B cell (primary cell): ENCODE measurements at places on chromosomes 7 and 10. TPM values are rescaled to one million over a fixed set of nuclear protein-coding genes. Genes with fewer than 3 reads are reported as not detected.

DNA sequence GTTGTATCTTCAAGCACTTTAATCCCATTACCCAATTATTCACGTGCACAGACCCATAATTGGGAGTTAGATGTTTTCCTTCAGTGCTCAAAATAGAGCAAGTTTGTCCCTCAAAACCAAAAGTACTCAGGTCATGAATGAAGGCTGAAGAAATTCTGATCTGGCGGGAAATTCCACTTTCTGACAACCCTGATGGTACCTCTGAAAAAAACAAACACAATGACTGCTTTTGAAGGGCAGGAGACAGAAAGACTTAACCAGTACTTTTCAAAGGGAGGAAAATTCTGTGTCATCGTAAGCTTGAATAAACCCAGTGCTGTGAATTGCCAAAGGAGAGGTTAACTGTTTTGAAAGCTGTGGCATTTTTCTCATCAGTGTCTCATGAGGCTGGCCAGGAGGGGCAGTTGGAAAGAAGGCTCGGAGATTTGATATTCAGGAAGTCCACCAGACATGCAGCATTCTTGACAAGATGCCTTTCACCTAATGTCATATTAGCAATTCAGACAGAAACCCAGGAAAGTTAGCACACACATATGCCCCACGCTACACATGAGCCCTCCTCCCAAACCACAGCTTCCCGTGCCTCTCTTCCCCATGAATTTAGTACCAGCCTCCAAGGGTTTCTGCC, 347.0 kb downstream of the KCNMA1 start:
- DNase-seq, result no peak
- H3K36me3 ChIP-seq, result no peaks in the 10 kb centered on the region
- peaks cover 3% of the 10 kb centered on the region for H3K27me3 ChIP-seq
- no peak overlapping the region for H3K27ac ChIP-seq
- no peak overlapping the region for H3K4me3 ChIP-seq

DNA sequence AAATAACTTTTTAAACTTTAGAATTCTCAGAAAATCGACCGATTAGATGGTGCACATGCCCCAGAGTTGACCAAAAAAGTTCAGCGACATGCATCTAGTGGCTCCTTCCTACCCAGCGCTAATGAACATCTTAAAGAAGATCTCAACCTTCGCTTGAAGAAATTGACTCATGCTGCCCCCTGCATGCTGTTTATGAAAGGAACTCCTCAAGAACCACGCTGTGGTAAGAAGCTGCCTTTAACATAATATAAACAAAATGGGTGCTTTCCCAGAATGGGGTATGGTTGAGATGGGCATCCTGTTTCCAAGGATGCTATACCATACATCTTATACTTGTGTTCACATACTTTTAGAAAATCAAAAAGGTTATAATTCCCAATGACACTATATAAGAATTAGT, 24.6 kb downstream of the GLRX3 start:
- no peaks in the 10 kb centered on the region for H3K27me3 ChIP-seq
- no peaks in the 10 kb centered on the region for H3K4me1 ChIP-seq
- H3K27ac ChIP-seq, result no peak overlapping the region
- no peak for DNase-seq
- peaks cover 6% of the 10 kb centered on the region for H3K36me3 ChIP-seq

- no peaks in the 10 kb centered on the region for H3K27me3 ChIP-seq
- no peaks in the 10 kb centered on the region for H3K4me1 ChIP-seq
- no peak overlapping the region for H3K4me3 ChIP-seq
- DNase-seq, result no peak
These were observed 114.2 kb downstream of the DYNC1I1 start for GRCh38 chr7:95886501-95887090.

GRCh38 chr7:74012842-74013249, 15.1 kb upstream of the ELN start:
- H3K4me1 ChIP-seq, result no peaks in the 10 kb centered on the region
- H3K36me3 ChIP-seq, result no peaks in the 10 kb centered on the region
- H3K27me3 ChIP-seq, result no peaks in the 10 kb centered on the region
- H3K27ac ChIP-seq, result no peak overlapping the region

GRCh38 chr7:83629117-83629880, 19.6 kb downstream of the SEMA3E start:
- no peaks in the 10 kb centered on the region for H3K4me1 ChIP-seq
- no peaks in the 10 kb centered on the region for H3K36me3 ChIP-seq
- DNase-seq, result no peak
- H3K27ac ChIP-seq, result no peak overlapping the region

DNA sequence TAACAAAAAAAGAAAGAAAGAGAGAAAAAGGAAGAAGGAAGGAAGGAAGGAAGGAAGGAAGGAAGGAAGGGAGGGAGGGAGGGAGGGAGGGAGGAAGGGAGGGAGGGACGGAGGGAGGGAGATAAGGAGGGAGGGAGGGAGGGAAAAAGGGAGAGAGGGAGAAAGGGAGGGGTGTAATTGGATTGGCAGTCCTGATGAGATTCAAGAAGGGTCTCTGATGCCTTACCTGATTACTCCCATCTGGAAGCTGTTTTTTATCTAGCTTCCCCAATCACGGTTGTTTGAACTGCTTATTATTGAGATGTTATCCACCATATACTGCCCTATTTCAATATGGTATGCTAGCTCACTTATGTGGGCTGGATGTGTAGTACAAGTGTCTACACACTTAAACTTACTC, 27.3 kb downstream of the GNG11 start:
- no peaks in the 10 kb centered on the region for H3K36me3 ChIP-seq
- no peaks in the 10 kb centered on the region for H3K4me1 ChIP-seq
- no peak overlapping the region for H3K4me3 ChIP-seq
- H3K27me3 ChIP-seq, result no peaks in the 10 kb centered on the region
- H3K27ac ChIP-seq, result no peak overlapping the region

DNA sequence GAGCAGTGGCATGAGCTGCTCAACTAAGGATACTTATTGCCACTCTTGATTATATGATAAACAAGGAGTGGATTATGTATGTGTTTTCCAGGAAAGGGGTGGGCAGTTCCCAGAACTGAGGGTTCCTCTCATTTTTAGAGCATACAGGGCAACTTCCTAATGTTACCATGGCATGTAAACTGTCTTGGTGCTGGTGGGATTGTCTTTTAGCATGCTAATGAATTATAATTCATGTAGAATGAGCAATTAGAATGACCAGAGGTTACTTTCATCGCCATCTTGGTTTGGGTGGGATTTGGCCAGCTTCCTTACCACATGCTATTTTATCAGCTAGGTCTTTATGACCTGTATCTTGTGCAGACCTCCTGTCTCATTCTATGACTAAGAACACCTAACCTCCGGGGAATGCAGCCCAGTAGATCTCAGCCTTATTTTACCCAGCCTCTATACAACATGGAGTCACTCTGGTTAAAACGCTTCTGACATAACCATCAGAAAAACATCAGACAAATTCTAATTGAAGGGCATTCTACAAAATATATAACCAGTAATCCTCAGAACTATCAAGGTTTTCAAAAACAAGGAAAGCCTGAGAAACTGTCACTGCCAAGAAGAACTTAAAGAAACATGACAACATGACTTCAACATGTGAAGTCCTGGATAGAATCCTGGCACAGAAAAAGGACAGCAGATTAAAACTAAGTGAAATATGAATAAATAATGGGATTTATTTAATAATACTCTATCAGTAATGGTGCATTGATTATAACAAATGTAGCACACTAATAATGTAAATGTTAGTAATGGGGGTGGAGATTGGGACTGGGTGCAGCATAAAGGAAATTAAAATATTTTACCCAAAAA, 365.0 kb downstream of the SEMA3D start:
- no peak for DNase-seq
- no peak overlapping the region for H3K4me3 ChIP-seq
- H3K27me3 ChIP-seq, result no peaks in the 10 kb centered on the region
- no peaks in the 10 kb centered on the region for H3K4me1 ChIP-seq

- no peaks in the 10 kb centered on the region for H3K27me3 ChIP-seq
- H3K36me3 ChIP-seq, result no peaks in the 10 kb centered on the region
- no peak for DNase-seq
- no peak overlapping the region for H3K27ac ChIP-seq
- H3K4me3 ChIP-seq, result no peak overlapping the region
- H3K4me1 ChIP-seq, result no peaks in the 10 kb centered on the region
These were observed 7.4 kb upstream of the GNA12 start for GRCh38 chr7:2851497-2851896.

GRCh38 chr7:50068026-50068425, 25.0 kb downstream of the ZPBP start:
- no peaks in the 10 kb centered on the region for H3K36me3 ChIP-seq
- peaks cover 20% of the 10 kb centered on the region for H3K4me1 ChIP-seq
- peak overlapping the region; percentile 76 for H3K27ac ChIP-seq
- H3K4me3 ChIP-seq, result peak overlapping the region; percentile 80
- peak; percentile 36 for DNase-seq

- H3K4me1 ChIP-seq, result no peaks in the 10 kb centered on the region
- H3K27ac ChIP-seq, result no peak overlapping the region
- DNase-seq, result no peak
- no peaks in the 10 kb centered on the region for H3K27me3 ChIP-seq
These were observed 157.4 kb downstream of the SKIDA1 start for GRCh38 chr10:21368022-21368582.

DNA sequence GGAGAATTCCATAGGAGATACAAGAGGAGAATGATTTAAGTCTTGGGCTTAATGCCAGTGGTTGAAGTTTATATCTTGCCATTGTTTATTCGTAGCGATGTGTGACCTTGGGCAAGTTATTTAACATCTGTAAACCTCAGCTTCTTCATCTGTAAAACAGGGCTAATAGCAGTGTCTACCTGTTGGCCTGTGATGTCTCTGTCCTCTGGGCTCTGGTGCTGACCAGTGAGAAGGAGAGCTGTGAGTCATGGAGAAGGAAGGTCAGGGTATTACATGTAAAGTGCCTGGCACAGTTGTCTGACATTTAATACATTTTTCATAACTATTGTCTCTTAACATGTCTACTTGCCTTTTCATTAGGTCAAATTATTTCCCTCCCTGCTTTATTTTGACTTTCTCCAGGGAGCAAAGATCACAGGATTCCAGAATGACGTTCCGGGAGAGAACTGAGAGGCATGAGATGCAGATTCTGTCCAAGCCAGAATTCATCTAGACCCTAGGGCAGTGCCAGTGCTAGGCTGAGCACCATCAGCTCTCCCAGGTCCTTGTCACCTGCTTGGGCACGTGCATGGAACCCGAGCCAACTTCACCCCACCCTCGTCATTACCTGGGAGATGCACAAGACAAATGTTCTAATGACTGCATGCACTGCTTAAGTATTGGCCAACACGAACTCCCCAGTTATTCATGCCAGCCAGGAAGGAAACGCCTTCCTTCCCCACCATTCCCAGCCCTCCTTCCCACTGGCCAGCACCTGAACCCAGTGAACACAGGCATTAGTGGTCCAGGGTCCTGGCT, 187.9 kb downstream of the DPY19L1 start:
- no peak overlapping the region for H3K27ac ChIP-seq
- DNase-seq, result no peak
- H3K36me3 ChIP-seq, result no peaks in the 10 kb centered on the region
- no peaks in the 10 kb centered on the region for H3K27me3 ChIP-seq
- H3K4me1 ChIP-seq, result no peaks in the 10 kb centered on the region

DNA sequence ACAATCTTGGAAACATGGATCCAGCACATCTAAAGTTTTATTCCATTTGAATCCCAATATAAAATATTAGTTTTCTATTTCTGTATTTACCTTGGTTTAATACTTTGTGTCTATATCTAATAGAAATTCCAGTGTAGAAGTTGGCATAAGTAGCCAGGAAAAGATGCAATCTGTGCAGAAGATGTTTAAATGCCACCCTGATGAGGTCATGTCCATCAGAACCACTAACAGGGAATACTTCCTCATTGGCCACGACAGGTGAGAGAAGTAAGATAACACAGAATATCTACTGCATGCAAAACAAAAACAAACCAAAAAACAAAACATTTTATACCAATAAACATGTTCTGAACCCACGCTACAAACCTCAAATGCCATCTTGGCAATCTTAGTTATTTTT, 15.7 kb downstream of the PLEKHS1 start:
- H3K27ac ChIP-seq, result no peak overlapping the region
- no peaks in the 10 kb centered on the region for H3K36me3 ChIP-seq
- DNase-seq, result no peak
- H3K4me1 ChIP-seq, result no peaks in the 10 kb centered on the region

- H3K4me3 ChIP-seq, result no peak overlapping the region
- no peaks in the 10 kb centered on the region for H3K4me1 ChIP-seq
- no peaks in the 10 kb centered on the region for H3K36me3 ChIP-seq
- DNase-seq, result no peak
- H3K27me3 ChIP-seq, result no peaks in the 10 kb centered on the region
These were observed 11.7 kb downstream of the TLL2 start for GRCh38 chr10:96501985-96502384.

- no peak overlapping the region for H3K4me3 ChIP-seq
- H3K27ac ChIP-seq, result no peak overlapping the region
- H3K4me1 ChIP-seq, result peaks cover 17% of the 10 kb centered on the region
- peak; percentile 67 for DNase-seq
- no peaks in the 10 kb centered on the region for H3K36me3 ChIP-seq
These were observed 171.7 kb downstream of the KIF20B start for GRCh38 chr10:89873055-89873454.

Gene AGMO
- total RNA-seq, result not detected in 2 replicates

Gene FAM180A
- not detected in 2 replicates for total RNA-seq

Gene CYP2W1
- total RNA-seq, result not detected in 2 replicates

Gene TMEM236
- 0.27 and 0.34 TPM in 2 replicates for total RNA-seq

Gene WNT8B
- total RNA-seq, result not detected in 2 replicates

Gene VTI1A
- total RNA-seq, result 84.1 and 85.8 TPM in 2 replicates

Gene EPO
- not detected in 2 replicates for total RNA-seq

Gene ITIH5
- total RNA-seq, result not detected in 2 replicates

Gene GDF10
- total RNA-seq, result not detected in 2 replicates
